Occipital lobe (tissue), 3 donors: ENCODE measurements at places on chromosomes 11 and 22.

- DNase-seq: peak; percentile 81
Measured at GRCh38 chr11:118928870-118929500, 3.3 kb upstream of the BCL9L start.

- DNase-seq: no peak
Measured at GRCh38 chr22:25658633-25659032, 83.4 kb upstream of the MYO18B start.

- DNase-seq: no peak
Measured at GRCh38 chr22:41540006-41540315, 4.3 kb downstream of the POLR3H start.

DNA sequence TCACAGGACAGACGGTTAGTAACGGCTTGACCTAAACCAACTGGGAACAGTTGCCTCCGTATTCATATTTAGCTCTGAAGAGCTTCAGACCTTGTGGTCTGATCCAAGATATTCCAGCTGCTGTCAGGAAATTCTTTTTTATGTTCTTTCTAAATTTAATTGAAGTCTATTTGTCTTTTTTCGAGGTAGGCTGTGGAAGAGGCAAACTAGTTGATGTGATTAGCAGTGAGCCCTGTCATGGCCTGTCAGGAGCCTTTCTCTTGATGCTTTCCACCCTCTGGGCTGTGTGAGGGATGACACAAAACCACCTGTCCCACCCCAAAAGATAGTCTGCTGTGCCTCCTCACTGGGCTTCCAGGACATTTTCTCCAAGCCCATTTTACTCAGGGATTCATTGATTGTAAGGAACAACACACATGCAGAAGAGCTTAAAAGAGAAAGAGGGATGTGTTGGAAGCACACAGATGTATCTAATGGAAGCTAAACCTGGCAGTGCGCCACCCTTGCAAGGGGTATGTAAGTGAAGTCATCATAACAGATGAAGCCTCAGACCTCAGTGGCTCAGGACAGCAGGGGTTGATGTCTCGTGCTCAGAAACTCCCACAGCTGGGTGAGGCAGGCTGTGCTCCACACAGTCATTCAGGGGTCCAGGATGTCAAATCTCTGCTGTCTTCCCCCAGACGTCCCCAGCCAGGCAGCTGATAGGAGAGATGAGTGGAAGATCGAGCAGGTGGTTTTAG, 170.0 kb downstream of the NCAM1 start:
- DNase-seq: no peak

DNA sequence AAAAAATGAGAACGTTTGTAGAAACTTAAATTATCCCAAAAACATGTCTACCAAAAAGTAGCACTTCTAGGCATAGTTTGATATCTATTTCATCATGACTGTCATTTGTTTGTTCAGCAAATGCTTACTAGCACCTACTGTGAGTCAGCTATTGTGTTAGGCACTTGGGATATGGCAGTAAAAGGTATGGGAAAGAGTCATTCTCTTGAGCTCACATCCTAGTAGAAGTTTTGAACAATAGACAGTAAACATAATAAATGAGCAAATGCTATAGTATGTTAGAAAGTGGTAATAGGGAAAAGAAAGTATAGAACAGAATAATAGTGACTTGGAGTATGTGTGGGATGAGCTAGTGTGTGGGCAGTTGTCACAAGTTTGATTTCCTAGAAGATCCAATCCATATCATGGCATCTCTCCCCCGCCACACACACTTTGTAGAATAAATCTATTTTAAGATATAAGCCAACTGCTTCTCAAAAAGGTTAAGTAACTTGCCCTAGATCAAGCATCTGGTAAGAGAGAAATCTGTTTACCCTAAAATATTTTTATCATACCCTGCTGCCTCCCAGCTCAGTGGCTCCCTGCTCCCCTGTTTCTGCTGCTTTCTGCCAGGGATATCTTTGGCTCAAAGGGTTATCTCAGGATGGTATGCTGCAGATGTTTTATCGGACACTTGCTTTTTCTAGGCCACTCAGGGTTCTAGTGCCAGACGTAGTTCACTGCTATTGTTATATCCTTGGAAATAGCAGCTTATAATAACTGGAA, 129.7 kb downstream of the NCAM1 start:
- no peak for DNase-seq

DNA sequence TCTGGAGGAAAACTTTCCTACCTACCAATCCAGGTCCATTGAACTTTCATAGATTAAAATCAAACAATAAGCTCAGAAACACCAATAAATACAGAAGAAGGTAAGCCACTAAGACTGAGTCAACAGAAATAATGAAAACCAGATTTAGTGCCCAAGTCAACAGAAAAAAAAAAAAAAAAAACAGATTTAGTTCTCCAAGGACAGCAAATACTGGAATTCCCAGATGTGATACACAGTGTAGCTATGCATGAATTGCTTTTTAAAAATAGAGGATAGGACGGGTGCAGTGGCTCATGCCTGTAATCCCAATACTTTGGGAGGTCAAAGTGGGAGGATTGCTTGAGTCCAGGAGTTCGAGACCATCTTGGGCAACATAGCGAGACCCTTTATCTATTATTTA, 15.7 kb downstream of the DMC1 start:
- no peak for DNase-seq

- DNase-seq: no peak
Measured at GRCh38 chr11:16612566-16613261, 125.7 kb upstream of the C11orf58 start.

DNA sequence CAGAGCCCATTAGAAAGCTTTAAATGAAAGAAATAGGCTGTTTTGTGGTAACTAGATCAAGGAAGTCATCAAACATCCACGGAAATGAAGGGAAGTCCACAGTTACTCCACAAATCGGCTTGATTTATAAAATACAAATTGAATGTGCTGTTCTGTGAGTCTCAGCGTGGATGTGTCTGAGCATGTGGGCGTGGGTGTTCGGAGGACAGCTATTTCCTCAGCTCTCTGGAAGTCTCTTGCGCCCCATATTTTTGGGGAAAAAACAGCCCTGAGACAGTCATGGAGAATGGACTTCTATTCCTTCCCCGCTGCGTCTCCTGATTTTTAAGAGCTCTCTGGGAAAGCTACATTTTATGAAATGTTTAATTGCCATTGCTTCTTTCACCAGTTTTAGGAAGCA, 144.4 kb downstream of the EFCAB6 start:
- DNase-seq: peak; percentile 7

- no peak for DNase-seq
Measured at GRCh38 chr11:104275992-104276391, 112.0 kb upstream of the PDGFD start.

DNA sequence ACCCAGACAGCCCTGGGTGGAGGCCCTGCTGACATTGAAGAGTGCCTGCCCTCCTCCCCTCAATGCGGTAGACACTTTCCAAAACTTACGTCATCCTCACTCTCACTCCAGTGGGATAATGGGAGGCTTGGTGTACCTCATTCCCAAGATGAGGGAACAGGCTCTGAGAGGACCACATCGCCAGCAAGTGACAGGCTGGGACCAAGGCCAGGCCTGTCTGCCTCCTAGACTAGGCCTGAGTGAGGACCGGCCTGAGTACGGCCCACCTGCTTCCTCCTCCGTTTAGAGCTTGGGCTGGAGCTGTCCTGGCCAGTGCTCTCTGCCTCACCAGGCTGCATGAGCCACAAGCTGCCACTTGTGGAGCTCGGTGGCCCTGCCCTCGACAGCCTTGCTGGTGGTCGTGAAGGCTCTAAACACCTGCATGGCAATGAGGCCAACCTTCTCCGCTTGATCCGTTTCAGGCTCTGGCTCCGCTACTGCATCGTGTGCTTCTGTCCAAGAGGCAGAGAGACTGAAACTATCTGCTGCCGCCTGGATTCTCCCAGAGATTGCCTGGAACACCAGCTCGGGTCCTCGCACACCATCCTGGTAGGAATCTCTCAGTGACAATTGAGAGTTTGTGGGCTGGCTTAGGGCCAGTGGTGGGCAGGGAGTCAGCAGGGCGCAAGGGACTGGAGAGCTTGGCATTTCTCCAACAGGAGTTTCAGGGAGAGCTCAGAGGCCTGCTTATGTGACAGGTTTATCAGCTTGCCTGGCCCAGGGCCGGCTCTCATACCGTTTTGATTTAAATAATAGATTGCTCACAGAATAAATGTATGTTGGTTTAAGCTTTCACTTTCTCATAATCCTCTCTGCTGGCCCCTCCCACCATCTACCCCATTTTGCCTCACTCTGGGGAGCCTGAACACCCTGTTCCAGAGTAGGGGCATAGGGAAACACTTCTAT, 9.4 kb downstream of the LRRC75B start:
- DNase-seq: no peak

GRCh38 chr11:47254386-47254785, 3.4 kb upstream of the NR1H3 start:
- DNase-seq: no peak

DNA sequence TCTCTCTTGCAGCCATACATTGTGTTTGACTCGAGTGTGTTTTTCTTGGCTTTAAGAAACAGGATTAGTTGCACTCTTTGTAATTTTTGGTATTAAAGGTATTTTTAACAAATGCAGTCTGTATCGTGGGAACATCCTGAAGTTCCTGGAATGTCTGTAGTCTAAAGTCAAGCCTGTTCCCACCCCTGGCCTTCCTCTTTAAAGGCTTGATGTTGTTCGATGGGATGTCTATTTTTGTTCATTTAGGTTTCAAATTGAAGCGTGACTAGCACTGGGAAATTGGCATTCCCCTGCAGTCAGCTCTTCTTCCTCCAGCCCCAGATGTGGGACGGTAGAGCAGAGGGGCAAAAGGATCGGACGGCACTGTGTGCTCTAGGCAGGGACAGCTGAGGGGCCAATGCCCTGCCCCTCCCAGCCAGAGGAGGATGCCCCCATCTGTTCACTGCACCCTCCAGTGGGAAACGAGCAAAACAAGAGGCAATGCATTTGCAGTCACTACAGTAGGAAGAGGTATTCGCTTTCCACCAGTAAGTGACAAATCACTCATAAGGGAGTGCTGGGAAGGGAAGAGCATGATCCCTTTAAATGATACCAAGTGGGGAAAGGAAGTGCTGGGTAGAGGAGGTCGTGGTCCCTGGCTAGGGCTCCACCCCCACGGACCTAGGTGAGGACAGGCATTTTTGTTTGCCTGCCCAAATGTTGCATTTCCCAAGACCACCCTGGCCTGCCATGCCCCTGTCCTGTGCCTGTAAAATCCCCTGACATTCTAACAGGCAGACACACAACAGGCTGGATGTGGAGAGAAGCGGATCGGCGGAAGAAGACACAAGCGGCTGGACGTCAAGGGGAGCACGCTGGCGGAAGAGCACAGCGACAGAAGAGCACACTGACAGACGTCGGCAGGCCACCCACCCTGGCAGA, 47.4 kb upstream of the SEPTIN5 start:
- no peak for DNase-seq

DNA sequence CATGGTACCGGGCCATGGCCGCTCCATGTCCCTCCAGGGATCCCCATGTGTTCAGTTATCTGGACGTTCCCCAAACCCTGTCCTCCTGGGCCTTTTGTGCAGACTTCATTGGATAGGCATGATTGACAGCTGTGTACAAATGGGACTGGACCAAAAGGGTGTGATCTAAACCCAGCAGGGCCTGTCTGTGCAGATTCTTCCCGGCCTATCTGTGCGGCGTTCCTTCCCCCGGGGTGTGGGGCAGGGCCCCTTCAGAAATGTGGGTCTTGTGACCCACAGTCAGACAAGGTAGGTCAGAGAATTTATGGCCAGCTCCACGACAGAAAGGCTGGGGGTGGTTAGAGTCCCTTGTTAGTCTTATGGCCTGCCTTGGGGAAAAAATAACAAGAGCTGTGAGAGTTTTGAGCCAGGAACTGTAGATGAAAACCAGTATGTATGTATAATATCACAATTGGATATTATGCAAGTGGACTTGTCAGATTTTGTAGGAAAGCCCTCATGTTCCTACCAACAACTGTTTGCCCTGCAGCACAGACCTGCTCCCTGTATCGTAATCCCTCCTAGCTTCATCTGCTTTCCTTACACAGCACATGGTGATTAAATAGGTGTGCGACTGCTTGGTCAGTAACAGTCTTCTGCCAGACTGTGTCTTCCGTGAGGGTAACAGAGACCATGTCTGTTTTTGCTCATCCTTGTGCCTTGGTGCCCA, 31.7 kb downstream of the AP2A2 start:
- DNase-seq: no peak

DNA sequence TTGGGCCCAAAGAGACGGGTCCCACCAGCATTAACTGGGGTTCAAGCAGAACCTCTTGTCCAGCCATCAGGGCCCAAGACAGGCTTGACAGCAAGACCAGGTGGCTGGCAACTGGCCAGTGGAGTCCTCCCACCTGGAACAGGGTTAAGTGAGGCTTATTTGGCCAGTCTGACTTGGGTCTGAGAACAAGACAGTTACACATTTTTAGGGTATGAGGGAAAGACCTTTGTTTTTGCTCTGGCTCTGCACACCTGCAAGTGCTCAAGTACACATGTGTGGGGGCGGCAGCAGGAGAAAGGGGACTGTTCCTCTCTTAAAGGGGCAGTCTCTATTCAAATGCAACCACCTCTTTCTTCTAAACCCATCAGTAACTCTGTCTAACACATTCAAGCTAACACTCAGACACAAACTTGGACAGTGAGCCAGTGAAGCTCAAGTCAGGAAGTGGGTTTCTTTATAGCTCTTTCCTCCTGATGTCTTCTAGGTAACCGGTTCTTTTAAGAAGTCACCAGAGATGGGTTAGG, 116.2 kb downstream of the ETS1 start:
- no peak for DNase-seq

- no peak for DNase-seq
Measured at GRCh38 chr11:114819028-114819427, 140.7 kb downstream of the NXPE2 start.

DNA sequence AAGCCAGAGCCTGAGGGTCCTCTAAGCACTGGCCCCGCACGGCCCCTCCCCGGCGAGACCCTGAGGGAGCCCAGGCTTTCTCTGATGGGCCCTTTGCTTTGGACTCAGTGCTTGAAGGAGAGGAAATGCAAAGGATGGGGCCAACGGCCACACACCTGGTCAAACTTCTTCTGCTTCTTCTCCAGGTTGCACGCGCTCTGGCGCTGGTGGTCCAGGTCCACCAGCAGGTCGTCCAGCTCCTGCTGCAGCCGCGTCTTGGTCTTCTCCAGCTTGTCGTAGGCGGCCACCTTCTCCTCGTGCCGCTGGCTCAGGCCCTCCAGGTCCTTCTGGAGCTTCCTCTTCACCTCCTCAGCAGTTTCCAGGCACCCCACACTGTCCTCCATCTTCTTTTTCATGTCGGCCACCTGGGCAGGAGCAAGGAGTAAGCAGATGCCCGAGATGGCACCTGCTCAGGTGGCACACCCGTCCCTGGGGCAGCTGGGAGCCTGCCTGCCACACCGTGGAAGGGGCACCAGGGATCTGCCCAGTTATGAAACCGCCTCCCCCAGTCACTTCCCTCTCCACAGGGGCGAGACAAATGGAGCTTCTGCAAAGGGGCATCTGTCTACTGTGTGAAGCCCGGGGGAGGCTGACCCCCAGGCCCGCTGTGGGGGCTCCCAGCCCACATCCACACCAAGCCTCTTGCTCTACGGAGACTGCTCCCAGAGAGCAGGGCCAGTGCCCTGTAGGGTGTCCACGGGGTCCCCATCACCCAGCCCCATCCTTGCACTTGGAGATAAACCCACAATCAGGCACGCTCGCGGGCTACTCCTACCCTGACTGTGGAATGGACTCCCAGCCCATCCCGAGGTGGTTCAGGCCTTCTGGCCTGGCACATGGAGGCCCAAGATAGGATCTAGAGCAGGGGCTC, 39.2 kb downstream of the APOL1 start:
- DNase-seq: no peak

GRCh38 chr11:124499711-124500110, 43.7 kb downstream of the OR8B12 start:
- DNase-seq: peak; percentile 58

GRCh38 chr22:45210991-45211390, 29.7 kb downstream of the KIAA0930 start:
- no peak for DNase-seq
